Mucosa of gallbladder (tissue), 1 donor: ENCODE measurements at places on chromosomes 11 and 22. TPM values are rescaled to one million over a fixed set of nuclear protein-coding genes. Genes with fewer than 3 reads are reported as not detected.

- no peak for DNase-seq
Measured at GRCh38 chr11:33005175-33005574, 10.5 kb upstream of the DEPDC7 start.

- DNase-seq, result no peak
Measured at GRCh38 chr22:37259540-37260029, 15.5 kb upstream of the RAC2 start.

GRCh38 chr11:31240340-31240904 is 129.1 kb downstream of the DCDC1 start:
- no peak for DNase-seq

Gene DEFB131B
- not detected for total RNA-seq

GRCh38 chr11:76228071-76228874 is 22.0 kb upstream of the WNT11 start:
- DNase-seq, result no peak

DNA sequence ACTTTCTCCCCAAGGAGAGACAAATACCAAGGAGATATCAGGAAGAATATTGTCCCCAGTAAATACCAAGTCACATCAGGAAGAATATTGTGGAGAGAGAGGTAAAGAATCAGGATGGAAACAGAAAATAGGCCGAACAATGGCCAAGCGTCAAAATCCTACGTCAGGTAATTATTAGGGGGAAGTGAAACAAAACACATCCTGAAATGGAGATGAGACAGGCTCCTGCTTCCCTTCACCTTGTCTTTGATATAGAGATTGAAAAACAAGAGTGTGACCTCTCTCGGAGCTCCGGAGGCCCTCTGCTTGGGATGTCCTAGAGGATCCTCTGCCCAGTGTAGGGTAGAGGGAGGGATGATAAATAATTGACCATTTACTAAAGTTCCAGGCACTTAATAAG is 27.4 kb upstream of the IZUMO1R start:
- DNase-seq, result no peak

GRCh38 chr22:24925586-24926427 is 20.7 kb downstream of the LHFPL7 start:
- no peak for DNase-seq

- DNase-seq, result no peak
Measured at GRCh38 chr11:75272821-75273301, 32.3 kb downstream of the TPBGL start.

- no peak for DNase-seq
Measured at GRCh38 chr11:125072961-125073590, 10.0 kb downstream of the SLC37A2 start.

GRCh38 chr22:48644108-48644507 is 1183.6 kb downstream of the BRD1 start:
- DNase-seq, result no peak

GRCh38 chr11:111310723-111311122 is 12.4 kb downstream of the POU2AF3 start:
- no peak for DNase-seq

GRCh38 chr11:118401151-118401879 is at the start of gene ATP5MG:
ATP5MG (plus strand) TSS chr11:118401606; CDS start chr11:118401666, 60 bp downstream.
- DNase-seq, result peak; percentile 93

- DNase-seq, result no peak
Measured at GRCh38 chr11:14544611-14545010, 24.4 kb upstream of the PSMA1 start.

Gene PEX16
- 31.4 TPM for total RNA-seq

GRCh38 chr11:104573441-104573990 is 324.7 kb downstream of the CASP12 start:
- no peak for DNase-seq

- no peak for DNase-seq
Measured at GRCh38 chr11:12019866-12020416, 11.5 kb upstream of the DKK3 start.

GRCh38 chr22:39215426-39216142 is 29.2 kb downstream of the PDGFB start:
- no peak for DNase-seq

Gene ANAPC15
- total RNA-seq, result 33.3 TPM

DNA sequence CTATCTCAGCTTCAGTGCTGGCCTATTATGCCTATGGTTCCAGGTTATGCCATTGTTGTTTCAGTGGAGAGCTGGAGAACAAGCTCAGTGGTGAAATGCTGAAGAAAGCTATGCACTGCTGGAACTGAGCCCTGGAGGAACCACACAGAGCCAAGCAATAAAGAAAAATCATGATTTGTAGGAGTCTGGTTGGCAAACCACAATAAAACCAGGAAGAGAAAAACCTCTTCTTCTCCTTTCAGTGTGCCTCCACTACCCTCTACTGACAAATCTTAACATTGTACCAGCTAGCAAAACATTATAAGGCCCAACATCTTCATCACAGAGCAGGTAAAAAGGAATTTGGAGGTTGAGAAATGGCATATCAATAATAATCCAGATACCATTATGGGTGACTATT is 5.3 kb downstream of the OR51F2 start:
- DNase-seq, result no peak

GRCh38 chr11:110891411-110891810 is 179.2 kb upstream of the ARHGAP20 start:
- no peak for DNase-seq

- DNase-seq, result no peak
Measured at GRCh38 chr11:60862171-60862570, 5.2 kb upstream of the ZP1 start.

Gene CENPM
- 3.2 TPM for total RNA-seq

Gene CRYBA4
- not detected for total RNA-seq

DNA sequence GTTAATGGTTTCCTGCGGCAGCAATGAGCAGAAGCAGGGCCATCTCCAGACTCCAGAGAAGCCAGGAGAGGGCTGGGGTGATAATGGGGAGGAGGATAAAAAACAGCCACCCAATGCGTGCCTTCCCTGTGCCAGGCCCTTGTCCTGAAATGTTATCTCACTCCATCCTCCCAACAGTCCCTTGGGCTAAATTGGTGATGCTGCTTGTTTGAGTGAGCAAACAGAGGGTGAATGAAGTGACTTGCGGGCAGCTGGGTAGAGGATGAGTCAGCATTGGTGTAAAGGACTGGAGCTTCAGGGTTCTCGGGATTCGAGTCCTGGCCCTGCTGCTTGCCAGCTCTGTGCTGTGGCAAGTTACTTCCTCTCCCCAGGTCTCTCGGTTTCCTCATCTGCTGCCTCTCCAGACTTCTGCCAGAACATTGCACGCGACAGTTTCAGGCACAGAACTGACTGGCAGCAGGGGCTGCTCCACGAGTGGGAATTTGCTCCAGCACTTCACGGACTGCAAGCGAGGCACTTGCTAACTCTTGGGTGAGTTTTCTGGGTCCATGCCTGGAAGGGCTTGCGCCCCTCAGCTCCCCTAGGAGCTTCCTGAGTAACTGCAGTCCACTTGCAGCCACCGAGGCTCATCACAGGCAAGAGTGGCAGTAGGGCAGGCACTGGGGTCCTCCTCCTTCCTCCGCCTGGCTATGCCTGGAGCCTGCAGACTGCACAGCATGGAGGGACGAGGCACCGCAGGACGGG is at the start of gene P2RY6:
P2RY6 (plus strand) TSS at position 403 of the 744 bp plus-strand sequence. CDS start 24,181 bp downstream, outside the sequence.
- no peak for DNase-seq
